GM06990 (cell line): ENCODE measurements at places on chromosomes 6 and 20.

DNA sequence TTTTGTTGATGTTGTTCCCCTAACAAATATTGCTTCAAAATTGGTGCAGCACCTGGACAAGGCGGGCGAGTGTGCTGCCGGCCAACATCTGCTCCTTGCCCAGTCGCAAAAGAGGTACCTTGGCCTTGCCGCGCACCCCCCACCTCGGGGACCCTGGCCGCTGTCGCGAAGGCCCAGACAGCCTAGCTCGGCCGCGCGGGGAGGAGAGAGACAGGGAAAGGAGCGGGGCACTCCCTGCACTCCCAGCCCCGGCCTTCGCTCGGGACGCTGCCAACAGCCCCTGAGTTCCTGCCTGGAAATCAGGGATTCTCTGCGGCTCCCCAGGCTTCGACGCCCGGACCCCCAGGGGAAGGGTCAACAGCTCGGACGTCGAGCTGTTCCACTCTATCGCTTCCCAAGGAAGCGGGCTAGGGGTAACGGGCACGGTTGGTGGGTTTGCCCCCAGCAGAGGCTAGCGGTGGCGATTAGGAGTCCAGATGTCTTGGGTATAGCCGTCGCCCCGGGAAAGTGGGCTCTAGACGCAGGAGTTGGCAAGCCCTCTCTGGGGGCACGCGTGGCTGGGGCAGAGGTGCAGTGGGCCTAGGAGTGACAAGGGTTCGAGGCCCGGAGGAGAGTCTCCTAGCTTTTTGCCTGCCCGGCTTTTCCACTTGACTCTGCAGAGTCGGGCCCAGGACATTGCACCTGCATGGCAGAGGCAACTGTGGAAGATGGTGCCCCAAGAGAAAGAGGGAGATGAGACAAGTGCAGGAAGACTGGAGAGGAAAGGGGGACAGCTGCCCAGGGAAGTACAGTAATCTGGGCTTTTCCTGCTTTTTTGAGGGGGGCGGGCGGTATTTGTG lies 8.2 kb downstream of the POU3F2 start:
- DNase-seq, result no peak

- DNase-seq, result no peak
Observed at GRCh38 chr6:148611213-148611612, 135.6 kb upstream of the UST start.

DNA sequence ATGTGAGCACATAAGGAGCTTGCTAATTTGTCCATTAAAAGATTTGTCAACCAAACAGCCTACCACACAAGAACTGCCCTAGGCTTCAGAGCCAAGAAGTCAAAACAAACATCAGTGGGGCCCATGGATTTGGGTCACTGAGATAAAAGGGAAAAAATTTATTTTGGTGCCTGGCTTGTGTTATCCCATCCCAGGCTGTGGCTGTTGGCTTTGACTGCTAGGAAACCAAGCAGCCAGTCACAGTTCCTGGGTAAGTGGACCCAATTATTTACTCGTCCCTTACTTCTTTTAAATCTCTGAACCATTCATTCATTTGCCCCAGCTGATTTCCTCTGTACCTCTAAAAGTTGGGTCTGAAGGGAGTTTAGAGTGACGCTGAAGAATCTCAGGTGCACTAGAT lies 41.3 kb downstream of the EDN1 start:
- no peak for DNase-seq

DNA sequence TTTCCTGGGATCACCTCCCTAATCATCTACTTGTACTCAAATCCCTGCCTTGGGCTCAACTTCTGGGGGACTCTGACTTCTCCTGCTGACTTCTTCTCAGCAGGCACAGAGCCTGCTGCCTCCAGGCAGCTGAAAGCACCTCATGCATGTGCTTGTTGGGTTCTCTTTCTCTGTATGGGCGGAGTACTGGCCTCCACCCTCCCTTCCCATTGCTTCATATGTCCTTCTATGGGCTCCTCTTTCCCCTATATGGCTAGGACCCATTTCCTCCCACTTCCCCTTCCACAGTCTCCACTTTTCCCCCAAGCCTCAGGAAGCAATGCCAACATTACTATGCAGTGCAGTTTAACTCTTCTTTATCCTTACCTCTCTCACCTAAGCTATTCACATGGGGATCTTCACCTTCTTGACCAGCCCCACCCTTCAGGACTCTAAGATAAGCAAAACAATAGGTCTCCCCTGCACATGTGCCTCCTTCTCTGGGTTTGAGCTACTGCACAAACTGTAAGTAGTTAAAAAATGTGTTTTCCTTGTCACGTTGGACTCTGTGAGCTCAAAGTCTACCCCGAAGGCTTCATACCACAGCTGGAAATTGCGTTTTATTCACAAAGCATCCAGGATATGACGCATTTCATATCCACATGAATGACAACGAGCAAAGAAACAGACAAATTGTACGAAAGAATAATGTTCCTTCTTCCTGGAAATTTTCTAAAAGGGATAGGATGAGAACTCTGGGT lies 93.7 kb downstream of the CDS2 start:
- no peak for DNase-seq

- DNase-seq, result no peak
Observed at GRCh38 chr6:134111062-134111677, 58.7 kb upstream of the SLC2A12 start.

DNA sequence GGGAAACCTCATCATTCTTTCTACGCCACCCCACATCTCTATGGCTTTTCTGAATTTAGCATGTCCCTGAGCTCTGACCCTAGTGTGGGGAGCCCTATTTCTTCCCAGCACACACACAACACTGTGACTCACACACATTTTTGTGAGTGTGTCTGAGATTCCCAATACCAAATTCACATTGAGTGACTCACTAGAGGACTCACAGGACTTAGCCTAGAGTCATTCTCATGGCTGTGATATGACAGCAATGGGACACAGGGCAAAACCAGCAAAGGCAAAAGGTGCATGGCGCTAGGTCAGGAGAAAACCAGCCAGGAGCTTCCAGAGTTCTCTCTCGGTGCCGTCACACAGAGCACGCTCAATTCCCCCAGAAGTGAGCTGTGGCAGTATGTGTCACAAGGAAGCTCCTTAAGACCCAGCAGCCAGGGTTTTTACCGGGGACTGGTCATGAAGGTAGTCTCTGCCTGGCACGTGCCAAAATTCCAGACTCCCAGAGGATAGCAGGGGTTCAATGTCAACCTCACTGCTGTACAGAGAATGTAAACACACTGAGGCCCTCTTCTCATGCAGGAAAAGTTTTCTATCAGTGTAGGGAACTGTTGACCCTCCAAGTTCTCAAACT lies 6.2 kb downstream of the CSTL1 start:
- no peak for DNase-seq

- DNase-seq, result no peak
Observed at GRCh38 chr6:147223736-147224135, 19.5 kb downstream of the STXBP5 start.

GRCh38 chr6:33000055-33000454 lies 9.3 kb downstream of the HLA-DOA start:
- no peak for DNase-seq

DNA sequence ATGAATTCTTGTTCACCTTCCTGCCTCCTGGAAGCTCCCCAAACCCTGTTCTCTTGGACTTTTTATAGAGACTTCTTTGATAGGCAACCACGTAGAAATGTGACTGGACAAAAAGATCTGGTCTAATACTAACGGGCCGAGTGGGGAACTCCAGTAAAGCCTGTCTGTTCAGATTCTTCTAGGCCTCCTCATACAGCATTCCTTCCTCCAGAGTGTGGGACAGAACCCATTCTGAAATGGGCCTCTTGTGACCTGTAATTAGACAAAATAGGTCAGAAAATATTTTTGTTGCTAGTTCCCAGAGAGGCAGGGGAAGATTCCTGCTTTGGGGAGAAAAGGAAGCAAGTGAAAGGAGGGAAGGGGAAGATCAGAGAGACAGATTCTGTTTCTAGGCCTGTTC lies 374.3 kb downstream of the CDH26 start:
- no peak for DNase-seq
